ENCODE measurements at places on chromosomes 3 and 15.

DNA sequence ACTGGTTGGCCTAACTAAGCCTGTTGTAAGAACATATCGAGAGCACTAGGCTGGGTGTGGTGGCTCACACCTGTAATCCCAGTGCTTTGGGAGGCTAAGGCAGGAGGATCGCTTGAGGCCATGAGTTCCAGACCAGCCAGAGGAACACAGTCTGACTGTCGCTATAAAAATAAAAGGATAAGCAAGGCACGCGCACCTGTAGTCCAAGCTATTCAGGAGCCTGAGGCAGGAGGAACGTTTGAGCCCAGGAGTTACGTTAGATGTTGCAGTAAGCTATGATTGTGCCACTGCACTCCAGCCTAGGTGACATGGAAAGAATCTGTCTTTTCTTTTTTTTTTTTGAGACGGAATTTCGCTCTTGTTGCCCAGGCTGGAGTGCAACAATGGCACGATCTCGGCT is 24.9 kb downstream of the MAP4 start:
- no peak for DNase-seq

DNA sequence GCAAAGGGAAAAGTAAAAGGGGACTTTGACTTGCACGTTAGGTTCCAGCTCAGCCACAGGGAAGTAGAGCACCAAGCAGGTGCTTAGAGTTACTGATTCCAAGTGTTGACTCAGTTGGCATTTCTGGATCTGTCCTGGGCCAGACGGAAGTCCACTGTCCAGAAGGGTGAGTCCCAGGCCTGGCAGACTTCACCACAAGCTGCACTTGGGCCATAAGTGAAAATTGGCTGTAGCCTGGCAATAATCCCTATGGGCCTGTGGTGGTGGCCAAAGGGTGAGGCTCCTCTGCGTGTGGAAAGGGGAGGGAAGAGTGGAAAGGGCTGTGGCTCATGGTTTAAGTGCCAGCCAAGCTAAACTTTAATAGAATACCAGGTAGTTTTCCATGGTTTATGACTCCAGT is 121.5 kb downstream of the DTWD1 start:
- DNase-seq, result no peak

DNA sequence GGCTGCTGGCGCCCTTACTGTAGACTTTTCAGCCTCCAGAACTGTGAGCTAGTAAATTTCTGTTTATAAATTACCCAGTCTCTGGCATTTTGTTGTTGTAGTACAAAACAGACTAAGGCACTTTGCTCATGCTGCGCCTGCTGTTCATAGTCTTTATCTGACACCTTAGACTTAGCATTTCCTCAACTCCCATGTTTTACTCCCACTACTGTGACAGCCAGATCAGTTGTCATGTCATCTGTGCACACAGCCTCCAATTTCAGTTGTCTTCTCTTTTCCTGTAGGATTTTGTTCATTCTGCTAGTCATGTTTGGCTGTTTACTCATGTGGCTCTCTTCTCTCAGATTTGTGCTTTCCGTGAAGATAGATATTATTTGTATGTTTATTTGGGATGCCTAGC is 62.0 kb downstream of the TCF12 start:
- DNase-seq, result no peak

DNA sequence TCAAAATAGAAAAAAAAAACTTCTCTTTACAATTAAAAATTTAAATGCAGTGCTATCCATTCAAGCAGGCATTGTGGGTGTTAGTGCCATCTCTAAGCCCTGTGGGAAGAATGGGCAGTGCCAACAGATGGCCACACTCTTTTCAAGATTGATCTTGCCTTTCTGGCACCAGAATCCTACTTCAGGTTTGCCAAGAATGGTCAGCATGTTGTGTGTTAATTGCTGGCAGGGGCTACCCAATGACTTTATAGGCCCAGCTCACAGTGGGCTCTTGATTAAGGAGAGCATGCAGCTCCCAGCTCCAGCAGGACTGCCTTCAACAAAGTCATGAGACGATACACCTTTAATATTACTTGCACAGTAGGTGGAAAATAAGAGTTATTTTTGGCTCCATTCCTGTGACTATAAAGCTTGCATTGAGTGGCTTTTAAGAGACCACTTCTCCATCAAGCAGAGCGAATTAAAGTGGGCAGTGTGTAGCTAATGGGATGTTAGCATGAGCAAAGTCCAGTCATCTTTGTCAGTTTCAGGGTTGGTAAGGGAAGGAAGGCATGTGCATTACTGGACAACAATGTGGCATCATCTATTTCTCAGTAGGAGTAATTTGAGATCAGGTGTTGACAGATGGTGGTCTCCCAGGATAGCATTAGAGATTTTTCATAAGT is 476.8 kb downstream of the C3orf38 start:
- DNase-seq, result no peak

GRCh38 chr3:190159902-190160435 is 39.3 kb upstream of the P3H2 start:
- DNase-seq, result no peak

- no peak for DNase-seq
These were observed 42.2 kb downstream of the GOLGA6L10 start for GRCh38 chr15:82306791-82307713.

DNA sequence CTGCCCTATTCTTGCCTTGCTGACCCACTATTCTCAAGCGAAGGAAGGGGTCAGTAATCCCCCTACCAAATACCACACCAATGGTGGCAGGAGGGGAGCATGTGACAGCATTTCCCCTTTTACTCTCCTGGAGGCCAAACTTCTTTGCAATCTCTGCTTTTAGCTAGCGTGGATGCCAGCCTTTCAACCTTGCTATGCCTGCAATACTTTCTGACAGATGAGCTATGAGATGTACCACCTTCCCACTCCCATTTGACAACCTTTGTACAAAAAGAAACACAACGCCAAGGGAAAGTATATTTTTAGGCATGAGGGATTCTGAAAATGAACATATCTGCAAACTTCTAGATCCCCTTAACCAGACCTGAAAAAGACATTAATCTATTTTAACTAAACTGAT is 302.1 kb downstream of the FHIT start:
- DNase-seq, result no peak

DNA sequence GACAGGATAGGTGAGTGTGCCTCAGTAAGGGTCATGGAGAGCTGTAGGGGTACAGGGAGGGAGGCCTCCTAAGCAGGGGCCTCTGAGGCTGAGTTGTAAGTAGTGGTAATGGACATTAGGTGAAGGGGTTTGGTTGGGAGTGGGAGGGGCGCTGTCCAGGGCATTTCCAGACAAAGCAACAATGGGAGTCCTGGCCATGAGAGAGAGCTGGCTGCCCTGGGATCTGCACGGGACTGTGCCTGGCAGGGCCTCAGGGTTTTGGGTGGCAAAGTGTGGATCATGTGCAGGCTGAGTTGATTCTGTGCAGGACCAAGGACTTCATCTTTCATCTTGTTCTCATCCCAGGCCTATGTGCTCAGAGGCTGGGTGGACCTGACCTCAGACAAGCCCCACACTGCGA is 4.6 kb downstream of the TTC21A start:
- DNase-seq, result no peak

GRCh38 chr3:141019244-141019643 is 31.9 kb upstream of the SPSB4 start:
- no peak for DNase-seq

DNA sequence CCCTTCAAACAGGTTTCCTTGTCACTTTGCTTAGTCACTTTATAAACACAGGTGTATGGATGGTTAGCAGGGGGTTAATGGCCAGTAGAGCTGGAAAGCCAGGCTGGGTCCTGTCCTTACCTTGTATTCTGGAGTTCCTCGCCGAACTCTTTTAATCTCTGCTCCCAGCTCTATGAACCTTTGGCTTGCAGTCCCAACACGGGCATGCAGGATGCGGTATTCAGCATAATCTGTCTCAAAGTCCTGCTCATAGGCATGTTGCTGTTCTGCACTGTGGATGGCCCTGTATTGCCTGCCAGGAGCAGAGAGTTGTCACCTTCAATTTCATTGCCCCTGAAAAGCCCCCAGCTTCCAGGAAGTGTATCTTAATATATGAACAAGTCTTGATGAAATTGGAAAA is 2.7 kb downstream of the ELL3 start:
- no peak for DNase-seq

GRCh38 chr15:53862386-53862785 is 102.9 kb upstream of the WDR72 start:
- DNase-seq, result no peak

DNA sequence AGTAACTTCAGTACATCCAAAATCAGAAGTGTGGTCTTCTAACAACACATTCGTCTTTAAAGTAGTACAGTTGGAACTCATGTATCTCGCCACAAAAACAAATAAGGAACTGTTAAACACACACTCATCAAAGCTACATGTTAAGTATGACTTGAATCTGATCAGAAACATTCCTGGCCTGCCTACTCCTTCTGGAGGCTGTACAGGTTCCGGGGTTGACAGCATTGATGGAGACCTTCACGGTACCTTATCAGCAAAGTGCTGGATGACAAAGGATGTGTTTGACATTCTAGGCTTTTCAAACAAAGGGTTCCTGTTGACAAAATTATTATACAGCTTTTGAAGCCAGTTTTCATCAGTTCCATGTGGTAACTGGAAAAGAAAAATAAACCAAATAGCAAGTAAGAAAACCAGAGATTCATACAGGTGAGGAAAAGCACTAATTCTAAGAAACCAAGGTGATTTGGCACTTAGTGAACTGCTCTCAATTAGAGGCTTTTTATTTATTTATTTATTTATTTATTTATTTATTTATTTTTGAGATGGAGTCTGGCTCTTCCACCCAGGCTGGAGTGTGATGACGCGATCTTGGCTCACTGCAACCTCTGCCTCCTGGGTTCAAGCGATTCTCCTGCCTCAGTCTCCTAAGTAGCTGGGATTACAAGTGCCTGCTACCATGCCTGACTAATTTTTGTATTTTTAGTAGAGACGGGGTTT is 44.3 kb downstream of the MYO5C start:
- DNase-seq, result no peak

DNA sequence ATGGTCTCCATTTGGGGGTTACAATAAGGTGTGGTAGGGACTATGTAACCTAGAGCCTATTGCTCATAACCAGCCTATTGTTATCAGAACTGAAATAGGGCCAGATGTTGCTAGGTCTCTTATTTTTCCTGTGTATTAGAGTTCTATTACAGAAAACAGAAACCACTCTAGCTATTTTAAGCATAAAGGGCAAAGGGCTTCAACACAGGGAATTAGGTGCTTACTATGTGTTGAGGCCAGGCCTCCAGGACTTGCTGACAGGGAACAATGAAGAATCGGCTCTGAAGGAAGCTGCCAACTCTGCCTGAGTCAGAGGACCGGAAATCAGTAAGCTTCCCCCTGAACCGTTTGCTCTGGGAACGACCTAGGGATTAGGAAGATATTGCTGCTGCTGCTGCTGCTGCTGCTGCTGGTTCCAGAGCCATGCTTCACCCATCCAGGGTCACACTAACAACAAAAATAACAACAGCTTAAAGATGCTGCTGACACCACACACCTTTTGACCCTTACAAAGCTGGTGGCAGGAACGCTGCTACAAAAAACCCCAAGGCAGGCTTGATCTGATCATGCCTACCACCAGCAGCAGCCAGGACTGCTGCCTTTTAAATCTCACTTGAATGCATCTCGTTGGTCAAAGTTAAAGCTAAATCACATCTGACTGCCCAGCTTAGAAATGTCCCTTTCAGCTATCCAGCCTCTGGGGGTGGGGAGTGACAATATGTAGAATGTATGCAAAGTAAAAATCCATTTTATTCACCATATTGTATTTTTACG is 276.9 kb upstream of the IL12A start:
- no peak for DNase-seq

DNA sequence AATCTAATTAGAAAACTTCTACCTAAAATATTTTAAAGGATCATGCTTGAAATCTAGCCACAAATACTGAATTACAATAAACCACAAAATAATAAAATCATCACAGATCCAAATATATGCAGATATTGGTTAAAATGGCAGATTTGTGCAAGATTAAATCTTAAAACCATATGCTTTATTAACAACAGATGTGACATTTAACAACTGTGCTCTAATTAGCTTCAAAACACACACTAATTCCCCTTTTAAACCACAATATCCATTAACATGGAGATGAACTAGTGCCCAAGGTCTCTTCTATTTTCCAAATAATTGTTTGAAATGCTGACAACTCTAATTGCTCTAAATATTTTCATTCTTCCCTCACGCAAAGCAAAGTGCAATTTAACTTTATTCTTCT is 1530.3 kb downstream of the SI start:
- no peak for DNase-seq

GRCh38 chr3:184874709-184875644 is 63.0 kb downstream of the VPS8 start:
- DNase-seq, result no peak

DNA sequence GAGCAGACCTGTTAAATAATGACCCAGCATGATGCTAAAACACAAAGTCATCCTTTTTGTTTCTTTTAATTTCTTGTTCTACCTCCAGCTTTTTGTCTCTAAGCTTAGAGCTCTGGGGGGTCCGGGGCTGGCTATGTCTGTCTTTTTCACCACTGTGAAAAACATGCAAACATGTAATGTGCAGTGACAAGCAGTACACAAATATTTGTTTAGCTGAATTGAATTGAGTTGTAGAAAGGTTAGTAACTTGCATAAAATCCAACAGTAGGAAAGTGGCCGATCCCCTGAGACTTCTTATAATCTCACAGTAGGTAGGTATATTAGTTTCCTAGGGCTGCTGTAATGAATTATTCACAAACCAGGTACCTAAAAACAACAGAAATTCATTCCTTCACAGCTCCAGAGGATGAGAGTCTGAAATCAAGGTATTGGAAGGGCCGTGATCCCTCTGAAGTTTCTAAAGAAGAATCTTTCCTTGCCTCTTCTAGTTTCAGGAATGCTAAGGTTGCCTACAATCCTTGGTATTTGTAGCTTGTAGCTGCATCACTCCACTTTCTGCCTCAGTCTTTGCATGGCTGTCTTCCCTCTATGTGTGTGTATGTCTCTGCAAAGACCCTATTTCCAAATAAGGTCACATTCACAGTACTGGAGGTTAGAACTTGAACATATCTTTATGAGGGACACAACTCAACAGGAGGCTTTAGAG is 32.7 kb downstream of the ARL14 start:
- no peak for DNase-seq

GRCh38 chr3:141448606-141449220 is 38.1 kb upstream of the RASA2 start:
- no peak for DNase-seq

DNA sequence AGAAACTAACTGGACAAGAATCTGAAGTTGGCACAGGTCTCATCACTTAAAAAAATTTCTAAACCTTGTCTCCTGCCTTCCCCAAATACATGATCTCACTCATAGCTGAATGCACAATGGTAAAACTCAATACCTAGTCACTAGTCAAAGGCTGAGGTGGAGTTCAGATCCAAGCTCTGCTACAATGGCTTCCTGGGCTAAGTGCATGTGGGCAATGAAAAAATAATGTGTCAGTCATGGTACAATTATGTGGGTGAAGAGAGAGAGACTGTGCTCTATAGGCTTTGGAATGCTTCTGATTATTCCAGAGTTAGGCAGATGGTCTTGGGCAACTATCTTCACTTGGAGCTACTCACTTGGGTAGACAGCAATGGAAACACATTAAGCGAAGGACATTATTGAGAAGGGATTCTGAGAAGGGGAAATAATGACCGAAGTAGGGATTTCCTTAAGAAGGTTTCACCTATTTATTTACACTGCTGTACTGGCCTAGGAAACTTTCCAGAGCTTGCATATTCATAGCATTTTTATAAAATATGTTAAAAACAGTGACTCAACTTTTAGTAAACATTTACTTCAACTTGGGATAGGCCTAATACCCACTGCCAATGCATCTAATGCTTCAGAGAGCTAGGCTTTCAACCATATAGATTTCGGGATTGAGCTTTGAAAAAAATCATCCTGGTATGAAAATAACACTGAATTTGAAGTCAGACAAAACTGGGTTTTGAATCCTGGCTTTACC is 58.7 kb upstream of the PLXND1 start:
- DNase-seq, result no peak

- DNase-seq, result no peak
These were observed 125.8 kb upstream of the STT3B start for GRCh38 chr3:31406896-31407295.

Measured in central memory CD4-positive, alpha-beta T cell (primary cell).